ENCODE measurements at places on chromosomes 13 and 19. TPM values are rescaled to one million over a fixed set of nuclear protein-coding genes. Genes with fewer than 3 reads are reported as not detected.

GRCh38 chr19:3538258-3538929 is 580 bp upstream of the TEKTIP1 start:
- no peak for DNase-seq

GRCh38 chr19:49390929-49391359 is 2.9 kb downstream of the KASH5 start:
- no peak for DNase-seq

- no peak for DNase-seq
These were observed 3.4 kb upstream of the TOMM40 start for GRCh38 chr19:44887648-44888047.

GRCh38 chr19:15780610-15781418 is 6.6 kb upstream of the OR10H5 start:
- no peak for DNase-seq

DNA sequence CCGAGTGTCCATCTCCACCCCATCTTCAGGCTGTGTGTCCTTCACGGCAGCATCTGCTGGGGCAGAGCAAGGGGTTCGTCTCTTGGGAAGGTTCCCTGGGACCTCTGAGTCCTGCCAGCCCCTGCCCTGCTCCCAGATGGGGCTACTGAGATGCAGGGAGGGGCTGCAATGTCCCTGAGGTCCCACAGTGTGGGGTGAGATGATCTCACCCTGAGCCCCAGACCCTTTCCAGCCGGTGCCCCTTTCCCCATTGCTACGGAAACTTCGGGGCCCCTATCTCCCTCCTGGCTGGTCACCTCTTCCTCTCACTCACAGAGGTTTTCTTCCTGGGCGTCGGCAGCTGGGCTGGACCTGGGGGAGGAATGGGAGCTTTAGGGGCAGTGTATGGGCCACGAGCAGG is 5.0 kb downstream of the LILRB2 start:
- no peak for DNase-seq

- peak; percentile 46 for DNase-seq
These were observed 6.5 kb upstream of the LIPE start for GRCh38 chr19:42433503-42434260.

- no peak for DNase-seq
These were observed 18.5 kb downstream of the PPP1R12C start for GRCh38 chr19:55098716-55099556.

DNA sequence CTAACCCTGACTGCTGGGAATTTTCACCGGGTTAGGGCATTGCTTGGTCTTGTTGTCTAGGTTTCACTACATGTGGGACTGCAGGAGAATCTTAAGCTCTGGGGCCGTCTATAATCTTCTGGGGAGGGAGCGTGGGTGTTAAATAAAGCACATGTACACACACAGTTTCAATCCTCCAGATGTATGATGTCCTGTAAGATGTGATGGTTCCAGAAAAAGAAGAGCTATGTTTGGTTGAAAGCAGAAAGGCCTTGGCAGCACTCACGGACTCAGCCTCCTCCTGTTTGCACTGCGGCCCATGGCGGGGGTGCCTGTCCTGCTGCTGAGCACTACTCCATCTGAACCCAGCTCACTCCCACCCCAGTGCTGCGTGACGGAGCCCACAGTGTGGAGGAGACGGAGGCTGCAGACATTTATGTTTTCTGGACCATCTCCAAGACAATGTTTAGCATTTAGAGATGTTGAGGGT is 343.5 kb downstream of the TEX29 start:
- no peak for DNase-seq

DNA sequence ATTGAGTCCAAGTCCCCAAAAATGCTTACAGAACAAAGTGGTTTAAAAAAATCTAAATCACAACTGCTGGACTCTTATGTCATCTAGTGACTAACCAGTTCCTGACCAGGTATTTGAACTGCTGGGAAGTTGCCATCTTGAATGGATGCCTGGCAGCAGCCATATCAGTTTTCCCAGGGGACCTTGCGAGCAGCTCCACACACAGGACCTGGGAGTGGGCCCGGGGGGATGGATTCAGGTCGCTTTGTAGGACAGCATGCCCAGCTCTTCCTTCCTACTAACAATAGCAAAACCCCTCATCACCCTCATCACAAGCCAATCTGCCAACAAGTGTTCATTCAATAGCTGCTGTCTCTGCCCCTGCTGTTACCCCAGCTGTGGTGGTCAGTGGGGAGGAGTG is 65.3 kb downstream of the KCTD15 start:
- no peak for DNase-seq

- no peak for DNase-seq
These were observed 40.0 kb upstream of the CBY2 start for GRCh38 chr13:45662162-45662561.

DNA sequence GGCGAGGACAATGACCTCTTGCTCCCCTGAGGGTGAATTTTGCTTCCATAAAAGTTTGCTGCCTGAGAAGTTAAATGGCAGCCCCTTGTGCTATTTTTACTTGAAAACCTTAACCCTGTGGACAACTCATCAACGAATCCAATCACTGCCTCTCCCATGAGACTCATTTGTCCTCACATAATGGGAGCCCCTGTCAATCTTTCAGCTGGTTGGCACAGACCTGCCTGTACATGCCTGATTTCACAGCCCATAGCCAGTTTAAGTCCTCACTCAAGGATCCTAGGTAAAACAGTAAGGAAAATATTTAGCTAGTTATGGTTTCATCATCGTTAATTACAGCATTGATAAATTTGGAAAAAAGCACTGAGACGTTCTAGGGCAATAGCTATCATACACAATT is 207.4 kb downstream of the NHLRC3 start:
- no peak for DNase-seq

- no peak for DNase-seq
These were observed 820.4 kb downstream of the SLITRK6 start for GRCh38 chr13:84978851-84979250.

GRCh38 chr13:72808917-72809500 is 27.1 kb downstream of the PIBF1 start:
- no peak for DNase-seq

GRCh38 chr13:83633746-83634145 is 248.5 kb downstream of the SLITRK1 start:
- no peak for DNase-seq

- DNase-seq = no peak
These were observed 21.2 kb upstream of the SCEL start for GRCh38 chr13:77514336-77514726.

DNA sequence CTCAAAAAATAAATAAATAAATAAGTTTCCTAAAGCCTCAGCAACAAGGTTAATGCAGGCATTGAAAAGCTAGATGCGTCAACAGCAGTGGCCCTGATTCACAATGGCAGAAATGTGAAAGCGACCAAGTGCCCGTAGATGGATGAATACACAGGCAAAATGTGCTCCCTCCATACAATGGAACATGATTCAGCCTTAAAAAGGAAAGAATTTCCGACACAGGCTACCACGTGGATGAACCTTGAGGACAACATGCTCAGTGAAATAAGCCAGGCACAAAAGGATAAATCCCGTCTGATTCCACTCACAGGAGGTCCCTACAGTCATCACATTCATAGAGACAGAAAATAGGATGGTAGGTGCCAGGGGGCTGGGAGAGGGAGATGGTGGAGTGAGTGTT is 31.7 kb downstream of the INSR start:
- DNase-seq = no peak

- DNase-seq = no peak
These were observed 78.9 kb upstream of the FLT1 start for GRCh38 chr13:28573595-28574373.

DNA sequence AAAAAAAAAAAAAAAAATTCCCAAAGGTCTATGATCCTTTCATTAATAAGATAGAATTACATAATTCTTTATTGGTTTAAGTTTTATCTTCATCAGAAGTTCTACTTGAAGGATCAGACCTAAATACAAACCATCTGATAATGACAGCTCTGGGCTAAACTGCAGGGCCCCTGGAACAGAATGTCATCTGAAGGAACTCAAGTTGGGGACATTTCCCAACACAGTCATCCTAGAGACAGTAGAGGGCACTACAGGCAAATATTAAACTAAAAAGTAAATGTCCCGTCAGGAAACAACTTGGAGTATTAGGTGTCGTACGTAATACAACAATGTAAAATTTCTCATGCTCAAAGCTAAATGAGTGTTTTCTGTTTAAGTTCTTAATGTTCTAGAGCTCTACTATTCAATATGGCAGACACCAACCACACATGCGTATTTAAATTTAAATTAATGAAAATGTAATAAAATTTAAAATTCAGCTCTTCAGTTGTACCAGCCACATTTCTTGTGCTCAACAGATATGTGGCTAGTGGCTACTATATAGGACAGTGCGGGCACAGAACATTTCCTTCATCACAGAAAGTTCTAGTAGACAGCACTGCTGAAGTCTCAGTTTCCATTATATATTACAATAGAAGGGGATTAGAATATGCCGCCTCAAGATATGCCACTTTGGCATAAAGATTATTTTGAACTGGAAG is 21.8 kb upstream of the NAXD start:
- DNase-seq = no peak

DNA sequence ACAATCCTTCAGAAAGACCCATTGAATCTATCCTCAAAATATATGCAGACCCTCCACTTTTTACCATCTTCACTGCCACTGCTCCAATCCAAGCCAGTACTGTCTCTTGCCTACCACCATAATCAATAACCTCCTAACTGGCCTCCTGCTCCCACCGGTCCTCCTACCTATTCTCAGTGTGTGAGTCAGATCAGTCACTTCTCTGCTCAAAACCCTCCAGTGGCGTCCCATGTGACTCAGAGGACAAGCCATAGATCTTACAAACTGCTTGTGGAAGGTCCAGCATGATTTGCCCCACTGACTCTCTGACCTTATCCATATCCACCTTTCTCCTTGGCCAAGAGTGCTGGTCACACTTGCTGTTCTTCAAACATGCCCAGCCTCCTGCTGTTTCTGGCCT is 23.4 kb upstream of the MBNL2 start:
- no peak for DNase-seq

KIR2DL3 gene
- not detected for total RNA-seq

RGCC gene
- total RNA-seq = 135 TPM

TYROBP gene
- not detected for total RNA-seq

ERICH4 gene
- not detected for total RNA-seq

PALM gene
- total RNA-seq = not detected

LILRB5 gene
- total RNA-seq = not detected

MATK gene
- total RNA-seq = 24.3 TPM

CGB8 gene
- not detected for total RNA-seq

PCDH17 gene
- total RNA-seq = 0.07 TPM

ZNF69 gene
- total RNA-seq = 0.29 TPM

KIR3DL1 gene
- total RNA-seq = not detected

CD22 gene
- 5.1 TPM for total RNA-seq
